ENCODE measurements at places on chromosomes 5 and 9.

GRCh38 chr5:39569857-39570256 lies 145.1 kb upstream of the DAB2 start:
- DNase-seq: no peak

DNA sequence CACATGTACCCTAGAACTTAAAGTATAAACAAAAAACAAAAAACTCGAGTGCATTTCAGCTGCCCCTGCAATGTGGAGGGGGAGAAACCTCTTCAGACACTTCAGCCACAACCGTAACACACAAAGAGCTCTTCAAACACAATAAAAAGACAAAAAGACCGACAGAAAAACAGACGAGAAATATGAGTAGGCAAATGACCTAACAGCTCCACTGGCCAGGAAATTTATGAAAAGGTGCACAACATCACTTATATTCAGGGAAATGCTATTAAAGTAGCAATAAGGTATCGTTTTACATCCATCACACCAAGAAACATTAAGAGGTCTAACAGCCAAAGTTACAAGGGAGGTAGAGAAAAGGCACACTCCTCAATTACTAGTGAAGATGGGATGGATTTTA lies 6.2 kb downstream of the ZBED3 start:
- DNase-seq: no peak

DNA sequence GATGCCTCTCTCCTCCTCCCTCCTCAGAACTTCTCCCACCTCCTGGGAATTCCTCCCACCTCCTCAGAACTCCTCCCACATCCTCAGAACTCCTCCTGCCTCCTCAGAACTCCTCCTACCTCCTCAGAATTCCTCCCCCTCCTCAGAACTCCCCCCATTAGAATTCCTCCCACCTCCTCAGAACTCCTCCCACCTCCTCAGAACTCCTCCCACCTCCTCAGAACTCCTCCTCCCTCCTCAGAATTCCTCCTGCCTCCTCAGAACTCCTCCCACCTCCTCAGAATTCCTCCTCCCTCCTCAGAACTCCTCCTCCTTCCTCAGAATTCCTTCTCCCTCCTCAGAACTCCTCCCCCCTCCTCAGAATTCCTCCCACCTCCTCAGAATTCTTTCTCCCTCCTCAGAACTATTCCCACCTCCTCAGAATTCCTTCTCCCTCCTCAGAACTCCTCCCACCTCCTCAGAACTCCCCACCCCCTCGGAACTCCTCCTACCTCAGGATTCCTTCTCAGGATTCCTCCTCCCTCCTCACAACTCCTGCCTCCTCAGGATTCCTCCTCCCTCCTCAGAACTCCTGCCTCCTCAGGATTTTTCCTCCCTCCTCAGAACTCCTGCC lies 23.9 kb downstream of the SLC46A2 start:
- DNase-seq: no peak

DNA sequence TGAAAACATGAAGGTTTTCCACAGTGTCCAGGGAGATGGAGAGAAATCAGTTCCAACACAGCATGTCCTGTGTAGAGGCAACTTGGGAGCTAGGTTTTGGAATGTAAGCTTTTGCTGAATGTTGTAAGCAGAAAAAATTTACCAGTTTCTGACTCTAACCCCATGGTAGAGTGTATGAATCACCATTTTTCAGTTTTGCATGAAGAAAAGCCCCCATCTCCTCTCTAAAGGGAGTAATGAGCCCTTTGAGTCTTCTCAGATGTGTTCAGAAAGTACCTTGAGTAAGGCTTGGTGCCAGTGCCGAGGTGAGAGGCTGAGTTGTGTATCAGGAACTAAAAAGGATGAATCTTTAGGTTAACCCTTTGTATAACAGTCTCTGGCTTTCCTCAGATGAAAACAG lies 96.2 kb downstream of the ADRB2 start:
- DNase-seq: no peak

GRCh38 chr9:15837079-15837679 lies 284.3 kb downstream of the CCDC171 start:
- no peak for DNase-seq

DNA sequence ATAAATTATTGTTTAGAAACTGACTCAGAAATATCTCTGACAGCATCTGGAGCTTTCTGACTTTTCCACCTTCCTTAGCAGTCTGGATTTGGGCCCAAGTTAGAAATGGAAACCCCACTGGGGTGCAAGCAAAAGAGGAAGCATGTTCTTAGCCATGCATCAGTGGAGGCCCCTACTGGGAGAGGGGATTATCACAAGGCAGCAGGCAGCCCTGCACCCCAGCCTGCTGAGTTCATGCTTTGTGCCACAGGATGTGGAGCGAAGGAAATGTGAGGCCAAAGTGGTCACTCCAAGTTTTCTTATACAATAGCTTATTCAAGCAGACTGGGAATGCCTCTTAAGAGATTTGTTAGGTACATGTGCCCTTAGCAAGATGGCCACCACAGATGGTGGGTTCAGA lies 146.5 kb upstream of the TLX3 start:
- no peak for DNase-seq

DNA sequence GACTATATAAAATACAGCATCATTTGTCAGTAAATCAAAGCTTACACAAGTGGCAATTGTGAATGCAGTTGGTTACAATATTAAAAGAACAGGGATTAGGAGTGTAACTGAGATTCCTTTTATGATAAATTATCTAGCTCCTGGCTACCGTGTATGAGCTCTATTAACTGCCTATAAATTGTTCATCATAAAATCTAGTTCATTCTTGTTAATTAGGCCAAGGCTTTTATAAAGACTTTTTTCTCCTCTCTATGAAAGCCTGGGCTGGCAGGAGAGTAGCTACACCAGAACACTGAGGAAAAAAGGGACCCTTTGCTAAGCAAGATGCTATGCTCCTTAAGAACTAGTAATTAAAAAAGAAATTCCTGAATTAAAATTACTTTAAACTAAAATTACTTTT lies 132.4 kb upstream of the MEF2C start:
- DNase-seq: no peak

DNA sequence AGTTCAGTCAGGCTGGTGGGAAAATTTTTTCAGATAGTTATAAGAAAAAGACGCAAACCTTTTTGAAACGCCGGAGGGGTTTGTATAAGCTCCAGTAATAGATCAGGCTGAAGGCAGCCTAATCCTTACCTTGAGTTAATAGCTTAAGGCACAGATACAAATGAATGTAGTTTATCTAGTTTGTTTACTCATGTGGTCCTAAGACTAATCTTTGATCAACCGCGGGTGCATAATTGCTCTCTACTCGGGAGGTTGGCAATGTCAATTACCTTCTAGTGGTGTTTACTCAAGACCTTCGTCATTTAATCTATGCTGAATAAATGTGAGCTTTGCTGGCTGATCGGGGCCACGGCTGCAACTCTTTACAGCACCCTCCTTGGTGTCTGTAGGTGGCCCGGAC lies 665 bp upstream of the INSL4 start:
- no peak for DNase-seq

DNA sequence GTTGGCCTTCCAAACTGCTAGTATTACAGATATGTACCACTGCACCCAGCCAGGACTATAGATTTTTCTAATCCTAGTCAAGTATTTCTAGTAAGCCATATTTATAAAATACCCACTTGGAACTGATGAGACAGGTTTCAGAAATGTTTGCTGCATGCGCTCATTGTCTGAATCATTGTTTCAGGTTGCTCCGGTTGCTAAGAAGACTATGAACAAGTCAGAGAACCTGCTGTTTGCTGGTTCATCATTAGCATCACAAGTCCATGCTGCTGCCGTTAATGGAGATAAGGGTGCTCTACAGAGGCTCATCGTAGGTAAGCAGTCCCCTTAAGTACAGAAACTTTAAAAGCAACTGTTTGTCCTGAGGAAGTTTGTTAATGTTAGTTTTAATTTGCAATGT lies 5.3 kb downstream of the INVS start:
- DNase-seq: no peak

DNA sequence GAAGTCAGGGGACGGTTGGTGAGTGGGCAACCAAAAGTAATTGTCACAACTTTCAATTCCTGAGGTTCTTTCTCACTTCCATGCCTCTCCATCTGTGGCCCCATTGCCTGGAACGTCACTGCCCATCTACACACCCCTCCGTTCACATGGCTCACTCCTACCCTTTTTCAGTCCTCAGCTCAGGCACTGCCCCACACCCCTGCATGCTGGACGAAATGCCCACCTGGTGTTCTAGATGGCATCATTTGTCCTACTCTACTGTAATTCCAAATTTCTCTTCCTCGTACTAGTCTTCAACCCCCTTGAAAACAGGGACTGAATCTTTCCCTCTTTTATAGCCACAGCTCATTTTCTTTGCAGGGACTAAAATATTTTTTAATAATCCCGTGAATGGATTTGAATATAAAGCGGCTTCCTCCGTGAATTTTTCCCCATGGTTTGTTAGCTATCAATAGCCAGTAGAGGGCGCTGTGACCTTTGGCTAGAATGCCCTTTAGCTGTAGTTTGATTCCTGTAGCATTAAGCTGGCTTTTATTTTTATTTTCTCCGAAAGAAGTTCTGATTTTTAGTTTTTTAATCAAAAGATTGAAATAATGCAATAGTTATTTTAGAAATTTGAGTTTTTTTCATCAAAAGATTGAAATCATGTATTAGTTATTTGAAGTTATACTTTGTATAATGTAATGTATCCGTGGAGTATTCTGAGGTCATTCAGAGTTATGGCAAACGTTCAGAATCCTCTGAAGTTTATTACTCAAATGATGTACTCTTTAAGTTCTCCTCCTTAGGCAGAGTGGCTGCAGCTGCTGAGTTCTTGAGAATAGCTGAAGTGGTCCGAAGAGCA lies 232.1 kb downstream of the SH3GL2 start:
- DNase-seq: no peak

DNA sequence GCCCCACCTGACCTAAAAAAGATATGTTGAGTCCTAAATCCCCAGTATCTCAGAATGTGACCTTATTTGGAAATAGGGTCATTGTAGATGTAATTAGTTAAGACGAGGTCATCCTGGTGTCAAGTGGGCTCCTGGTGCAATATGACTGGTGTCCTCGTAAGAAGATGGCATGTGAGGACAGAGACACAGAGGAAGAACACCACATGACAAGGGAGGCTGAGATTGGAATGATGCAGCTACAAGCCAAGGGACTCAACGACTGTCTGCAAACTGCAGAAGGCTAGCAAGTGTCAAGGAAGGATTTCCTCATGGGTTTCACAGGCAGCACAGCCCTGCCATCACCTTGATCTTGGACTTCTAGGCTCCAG lies 100.4 kb upstream of the DAP start:
- DNase-seq: no peak

- DNase-seq: no peak
These were observed 127.3 kb downstream of the ZNF608 start for GRCh38 chr5:124619121-124619520.

DNA sequence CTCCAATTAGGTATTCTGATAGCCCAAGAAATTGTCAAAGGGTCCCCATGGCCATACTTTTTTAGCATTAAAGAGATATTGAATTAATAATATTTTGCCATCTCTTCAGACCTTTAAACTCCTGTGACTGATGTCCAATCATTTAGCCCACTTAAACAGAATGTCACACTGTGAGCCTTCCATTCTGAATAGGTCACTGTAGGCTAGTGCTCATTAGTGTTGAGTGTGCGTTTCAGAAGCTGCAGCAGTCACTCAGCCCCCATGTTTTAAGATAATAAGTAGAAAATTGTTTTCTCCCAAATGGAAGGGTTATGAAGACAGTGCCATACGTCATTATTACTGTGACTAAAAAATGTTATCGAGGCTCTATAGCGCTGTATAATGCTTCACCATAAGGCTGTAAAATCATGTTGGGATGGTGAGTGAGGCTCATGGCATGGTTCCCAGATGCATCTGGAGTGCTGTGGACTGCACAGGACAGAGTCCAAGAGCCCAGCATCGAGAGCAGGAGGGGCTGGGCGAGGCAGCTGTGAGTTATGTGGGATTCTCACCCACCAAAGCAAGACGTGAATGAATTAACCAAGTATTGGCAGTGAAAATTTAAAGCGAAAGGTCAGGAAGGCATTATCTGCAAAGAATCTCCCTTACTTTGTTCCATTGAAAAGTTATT lies 2112.9 kb upstream of the WWC1 start:
- no peak for DNase-seq

GRCh38 chr5:139709582-139710318 lies 61.6 kb downstream of the CXXC5 start:
- DNase-seq: no peak

DNA sequence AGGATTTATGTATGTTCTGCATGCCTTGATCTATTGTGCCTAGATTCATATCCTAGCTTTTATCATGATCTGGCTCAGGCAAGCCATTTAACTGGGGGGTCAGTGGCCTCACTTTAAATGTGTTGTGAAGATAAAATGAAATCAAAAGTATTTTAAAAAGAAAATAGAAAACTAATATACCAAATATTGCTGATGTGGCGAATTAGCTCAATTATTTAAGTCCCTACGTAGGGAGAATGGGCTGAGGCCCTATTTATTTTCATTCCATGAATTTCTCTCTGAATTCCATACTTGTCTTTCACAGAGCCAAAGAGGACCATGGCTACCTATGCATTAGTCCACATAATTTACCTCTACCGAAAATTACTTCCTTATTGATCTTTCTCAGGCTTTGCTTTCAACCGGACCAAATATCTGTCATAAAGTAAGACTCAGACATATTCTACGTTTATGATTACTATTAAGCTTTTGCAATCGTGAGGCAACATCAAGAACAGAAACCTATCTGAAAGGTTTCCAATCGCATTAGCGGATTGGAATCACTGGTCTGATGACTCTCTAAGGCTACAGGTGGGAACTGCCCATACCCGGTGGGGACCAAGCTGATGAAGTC lies 1.7 kb downstream of the MBLAC2 start:
- no peak for DNase-seq

- no peak for DNase-seq
These were observed 12.6 kb downstream of the DNM1 start for GRCh38 chr9:128215491-128216409.

- DNase-seq: no peak
These were observed 542.4 kb downstream of the RAB3C start for GRCh38 chr5:59125011-59125961.

DNA sequence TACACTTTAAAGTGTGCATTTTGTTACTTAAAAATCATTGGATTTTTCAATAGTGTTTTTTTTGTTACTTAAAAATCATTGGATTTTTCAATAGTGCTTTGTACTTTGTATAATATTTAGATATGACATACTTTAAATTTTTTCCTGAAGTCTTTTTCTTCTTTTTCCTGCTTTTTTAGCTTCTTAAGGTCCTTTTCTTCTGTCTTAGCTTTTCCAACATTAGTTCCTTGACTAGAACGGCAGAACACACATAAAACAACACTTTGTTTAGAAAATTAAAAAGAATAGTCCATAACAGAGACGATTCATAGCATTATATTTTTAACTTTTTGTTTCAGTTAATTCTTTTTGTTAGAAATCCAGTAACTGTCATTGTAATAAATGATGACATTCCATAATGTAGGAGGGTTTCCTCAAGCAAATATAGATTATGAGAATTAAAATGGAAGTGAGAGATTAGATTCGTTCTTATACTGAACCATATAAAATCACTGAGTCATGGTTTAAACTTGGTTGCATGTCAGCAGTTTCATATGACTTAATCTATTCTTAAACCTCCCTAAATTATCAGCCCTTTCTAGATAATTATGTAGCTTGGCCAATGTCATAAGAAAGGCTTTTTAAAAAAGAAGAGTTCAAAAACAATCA lies 45.3 kb upstream of the RICTOR start:
- DNase-seq: no peak

GRCh38 chr9:113998114-113998513 lies 80.0 kb downstream of the AMBP start:
- DNase-seq: no peak

GRCh38 chr9:135992486-135993408 lies 31.6 kb upstream of the UBAC1 start:
- no peak for DNase-seq

Data from D721Med (cell line).